ENCODE measurements at places on chromosomes 6 and 20.

GRCh38 chr6:74170118-74170517 is 474.1 kb downstream of the CD109 start:
- no peak for DNase-seq

- no peak for DNase-seq
Measured at GRCh38 chr6:73207221-73207837, 18.0 kb downstream of the KHDC1L start.

DNA sequence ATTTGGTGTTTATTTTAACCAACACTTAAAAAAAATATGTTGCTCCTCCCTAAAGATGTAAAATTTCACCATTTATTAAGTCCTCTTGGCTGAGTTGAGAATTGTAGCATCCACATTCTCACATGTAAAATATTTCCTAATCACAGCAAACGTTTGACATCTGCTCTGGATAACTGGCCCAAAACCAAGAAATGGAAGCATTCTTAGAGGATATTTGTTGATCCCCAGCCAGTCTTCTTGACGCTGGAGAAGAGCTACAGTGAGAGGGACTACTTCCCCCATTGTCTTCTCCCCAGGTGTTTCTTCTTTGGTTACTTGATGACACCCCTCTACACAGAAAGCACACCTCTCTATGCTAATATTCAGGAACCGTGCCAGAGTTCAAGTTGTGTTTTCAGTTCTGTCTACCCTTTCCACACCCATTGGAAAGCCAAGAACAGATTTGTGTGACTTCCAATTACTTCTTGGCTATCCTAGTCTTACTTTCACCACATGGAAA is 454.5 kb upstream of the JAG1 start:
- no peak for DNase-seq

DNA sequence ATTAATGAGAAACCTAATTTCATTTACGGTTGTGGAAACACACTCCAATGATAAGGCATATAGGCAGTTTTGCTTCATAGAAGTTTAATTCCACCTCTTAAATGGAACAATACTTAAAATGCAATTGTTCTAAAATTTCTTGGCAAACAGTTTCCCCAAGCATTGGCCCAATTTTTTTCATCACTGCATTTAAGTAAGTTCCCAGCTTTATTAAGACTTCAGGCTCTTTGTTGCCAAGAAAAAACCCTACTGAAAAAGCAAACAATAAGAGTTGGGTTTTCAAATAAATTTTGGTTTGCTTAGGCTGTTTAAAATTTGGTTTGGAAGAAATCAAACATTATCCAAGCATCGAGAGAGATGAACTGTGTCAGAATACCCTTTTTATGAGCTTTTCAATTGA is 690.9 kb upstream of the NRSN1 start:
- DNase-seq = no peak

GRCh38 chr6:82419132-82419581 is 55.5 kb downstream of the TPBG start:
- DNase-seq = no peak

DNA sequence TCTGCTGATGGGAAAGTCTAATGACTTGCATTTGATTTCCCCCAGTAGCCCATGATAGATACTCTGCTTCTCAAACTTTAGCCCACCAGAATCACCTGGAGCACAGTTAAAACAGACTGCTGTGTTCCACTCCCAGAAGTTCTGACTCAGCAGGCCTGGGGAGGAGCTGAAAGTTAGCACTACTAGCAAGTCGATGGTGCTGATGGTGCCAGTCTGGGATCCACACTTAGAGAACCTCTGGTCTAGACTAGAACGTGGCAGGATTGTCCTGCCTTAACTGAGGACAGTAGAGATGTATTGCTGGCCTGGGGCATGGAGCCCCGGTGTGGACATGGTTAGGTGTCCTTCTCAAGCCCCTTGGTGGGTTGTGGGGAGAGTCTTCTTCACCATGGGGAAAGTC is 8.7 kb downstream of the TOX2 start:
- DNase-seq = no peak

- DNase-seq = peak; percentile 69
Measured at GRCh38 chr6:90068264-90068663, 174.0 kb downstream of the GJA10 start.

DNA sequence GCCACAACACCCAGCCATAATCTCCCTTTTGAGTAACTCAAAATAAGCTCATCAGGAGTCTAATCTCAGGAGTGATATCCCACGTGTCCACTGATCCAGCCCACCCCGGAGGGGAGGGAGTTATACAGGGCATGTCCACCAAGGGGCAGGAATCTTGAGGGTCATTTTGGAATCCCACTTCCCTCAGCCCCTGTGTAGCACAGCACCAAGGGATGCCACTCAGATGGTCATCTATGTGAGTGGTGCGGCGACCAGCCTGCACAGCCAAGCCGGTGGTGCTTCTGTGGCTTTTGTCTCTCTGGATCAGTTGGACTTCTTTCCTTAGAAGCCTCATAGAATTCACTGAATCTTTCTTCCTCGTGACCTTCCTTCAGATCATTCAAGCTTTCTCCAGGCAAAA is 11.0 kb upstream of the BCAS4 start:
- DNase-seq = no peak

DNA sequence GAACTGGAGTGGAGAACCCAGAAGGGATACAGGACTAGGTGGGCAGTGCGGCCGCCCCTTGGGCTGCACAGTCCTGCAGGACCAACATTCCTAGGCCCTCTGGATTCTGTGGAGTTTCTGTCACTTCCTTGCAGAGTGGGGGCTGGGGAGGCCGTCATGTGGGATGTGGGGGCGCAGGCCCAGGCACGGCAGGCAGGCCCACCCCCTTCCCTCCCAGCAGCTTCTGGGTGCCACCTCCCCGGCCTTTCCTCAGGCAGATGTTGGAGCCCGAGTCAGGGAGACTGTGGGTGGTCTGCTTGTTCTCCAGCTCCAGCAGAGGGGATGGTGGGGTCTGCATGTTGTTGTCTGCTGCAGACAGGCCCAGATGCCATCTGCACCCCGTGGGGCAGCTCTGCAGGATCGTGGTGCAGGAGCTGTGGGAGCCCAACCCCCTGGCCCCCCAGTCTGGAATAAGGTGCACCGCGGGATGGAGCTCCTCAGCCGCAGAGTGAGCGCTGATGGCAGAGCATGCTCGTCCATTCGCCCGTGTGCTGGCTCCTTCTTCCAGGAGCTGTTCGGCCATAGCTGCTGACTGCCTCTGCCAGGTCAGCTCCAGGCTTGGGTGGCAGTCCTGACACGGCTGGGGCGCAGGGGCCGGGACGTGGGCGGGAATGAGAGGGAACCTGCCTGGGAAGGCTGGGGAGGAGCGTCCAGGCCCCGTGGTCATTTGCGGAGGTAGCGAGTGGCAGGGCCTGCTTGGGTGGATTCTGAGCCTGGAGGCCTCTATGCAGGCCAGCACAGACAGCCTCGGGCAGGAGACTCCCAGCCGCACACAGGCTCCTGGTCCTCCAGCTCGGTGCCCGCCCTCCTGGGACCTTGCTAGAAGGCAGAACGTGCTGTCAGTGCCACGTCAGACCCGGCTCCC is 18.1 kb downstream of the SLC17A9 start:
- DNase-seq = no peak

DNA sequence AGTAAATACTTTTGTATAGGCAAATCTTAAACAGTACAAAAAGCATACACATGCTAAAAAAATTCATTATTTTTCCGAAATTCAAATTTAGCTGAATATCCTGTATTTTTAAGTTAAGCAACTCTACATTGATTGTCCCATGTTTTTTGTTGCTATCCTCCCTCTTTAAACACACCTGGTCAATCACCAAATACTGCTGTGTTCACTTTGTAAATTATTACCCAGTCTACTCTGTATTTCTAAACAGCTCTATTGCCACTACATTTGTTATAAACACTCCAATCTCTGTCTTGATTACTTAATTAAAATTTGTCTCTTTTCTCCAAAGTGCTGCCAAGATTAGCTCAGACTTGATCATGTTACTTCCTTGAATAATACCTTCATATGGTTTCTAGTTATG is 466.5 kb upstream of the GJE1 start:
- no peak for DNase-seq

DNA sequence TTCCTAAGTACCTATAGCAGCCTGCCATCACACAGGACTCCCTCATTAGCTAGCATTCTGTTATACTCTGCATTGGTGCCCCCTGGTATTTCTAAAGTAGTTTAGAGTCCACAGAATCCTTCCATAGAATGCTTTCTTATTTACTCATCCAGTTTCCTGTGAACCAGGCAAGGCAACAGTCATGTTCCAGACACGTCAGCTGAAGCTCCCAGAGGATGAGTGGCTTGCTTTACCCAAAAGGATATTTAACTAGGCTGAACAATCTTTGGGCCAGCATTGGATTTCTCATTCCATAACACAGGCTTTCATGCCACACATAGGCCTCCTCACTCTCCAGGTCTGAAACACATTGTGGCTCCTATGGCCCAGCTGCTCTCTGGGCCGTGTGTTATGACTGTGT is 203.8 kb upstream of the MAP3K7 start:
- peak; percentile 92 for DNase-seq

DNA sequence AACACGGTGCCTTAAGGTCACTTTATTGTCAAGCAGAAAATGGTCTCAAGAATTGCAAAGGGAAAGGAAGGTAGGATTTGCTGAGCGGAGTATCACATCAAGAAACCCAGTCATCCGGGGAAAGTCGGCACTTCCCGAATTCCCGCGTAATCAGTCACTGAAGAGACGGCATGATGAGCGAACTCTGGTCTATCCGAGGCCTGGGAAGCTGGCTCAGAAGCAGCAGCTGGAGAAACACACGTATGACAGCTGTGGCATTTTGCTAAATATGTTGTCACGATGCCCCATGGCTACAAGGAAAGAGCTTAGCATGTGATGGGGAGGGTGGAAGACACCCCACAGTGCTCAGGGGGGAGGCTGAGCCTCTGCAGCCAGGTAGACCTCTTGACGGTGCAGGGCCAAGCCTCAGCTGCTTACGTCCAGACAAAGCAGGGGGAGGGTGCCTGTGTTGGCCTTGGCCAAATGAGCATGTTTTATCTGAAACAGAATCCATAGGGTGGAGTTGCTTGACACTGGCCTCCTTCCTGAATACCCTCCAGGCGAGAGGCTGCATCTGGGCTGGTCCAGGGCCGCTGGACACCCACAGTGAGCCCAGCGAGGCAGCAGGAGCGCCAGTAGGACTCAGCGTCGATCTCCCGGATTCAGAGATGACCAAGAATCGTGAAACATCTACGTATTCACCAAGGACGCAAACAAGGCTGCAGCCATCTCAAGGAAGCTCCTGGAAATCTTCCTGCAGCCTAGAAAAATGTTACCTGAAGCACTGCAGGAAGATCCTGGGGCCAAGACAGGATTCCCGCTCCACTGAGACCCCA is 118.8 kb upstream of the AFDN start:
- DNase-seq = no peak

DNA sequence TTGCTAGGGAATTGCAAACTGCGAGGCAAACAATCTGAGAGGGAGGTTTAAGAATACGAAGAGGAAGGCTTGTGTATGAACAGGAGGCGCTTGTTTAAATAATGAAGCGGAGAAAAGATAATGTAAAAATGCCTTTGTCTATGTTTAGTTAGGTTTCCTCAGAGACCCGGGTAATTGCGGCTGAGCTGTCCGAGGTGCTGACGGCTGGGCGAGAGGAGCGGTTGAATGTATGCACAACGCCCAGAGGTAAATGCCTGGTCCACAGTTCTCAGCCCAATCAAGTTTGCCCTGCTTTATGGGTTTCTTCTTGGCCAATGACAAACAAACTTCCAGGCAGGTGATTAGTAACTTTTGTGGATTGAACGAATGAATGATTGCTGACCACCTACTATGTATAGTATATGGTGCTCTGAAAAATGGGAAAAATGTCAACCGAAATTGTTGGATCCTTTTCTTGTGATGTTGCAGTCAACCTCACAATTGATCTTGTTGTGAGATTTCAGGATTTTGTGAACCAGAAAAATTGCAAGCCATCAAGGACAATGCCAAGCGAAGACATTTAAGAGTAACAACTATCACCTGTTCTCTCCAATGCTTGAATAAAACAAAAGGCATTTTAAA is 38.3 kb upstream of the SLC32A1 start:
- peak; percentile 58 for DNase-seq

DNA sequence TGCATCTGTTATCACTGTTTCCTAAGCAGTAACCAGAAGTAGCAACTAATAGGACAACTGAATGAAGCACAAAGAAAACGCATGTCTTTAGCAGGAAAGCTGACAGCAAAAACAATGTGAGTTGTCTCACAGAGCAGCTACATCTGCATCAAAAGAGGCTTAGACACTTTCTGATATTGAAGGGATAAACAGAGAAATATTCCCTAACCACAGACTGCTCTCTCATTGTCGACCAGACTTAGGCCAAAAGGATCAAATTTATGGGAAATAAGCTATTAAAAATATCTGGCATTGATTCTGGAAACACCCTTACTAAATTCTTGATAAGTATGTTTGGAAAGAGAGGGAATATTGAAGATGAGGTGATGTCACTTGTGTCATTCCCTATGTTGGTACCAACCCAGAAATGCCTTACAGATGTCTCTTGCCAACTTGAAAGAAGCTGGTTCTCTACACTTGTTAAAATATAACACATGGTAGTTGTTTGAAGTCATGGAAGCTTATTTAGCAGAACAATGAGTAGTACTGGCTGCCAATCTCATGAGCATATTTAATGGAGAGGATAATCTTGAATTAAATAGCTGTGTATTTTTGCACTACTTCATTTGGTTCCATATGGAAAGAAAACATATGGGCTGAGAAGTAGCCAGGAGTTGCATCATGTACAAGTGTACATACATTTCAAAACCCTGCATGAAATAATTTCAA is 929.3 kb upstream of the MAN1A1 start:
- DNase-seq = no peak

- no peak for DNase-seq
Measured at GRCh38 chr6:75438442-75439116, 55.0 kb downstream of the FILIP1 start.
